RWPE2 (cell line): ENCODE measurements at places on chromosomes 1 and 21.

DNA sequence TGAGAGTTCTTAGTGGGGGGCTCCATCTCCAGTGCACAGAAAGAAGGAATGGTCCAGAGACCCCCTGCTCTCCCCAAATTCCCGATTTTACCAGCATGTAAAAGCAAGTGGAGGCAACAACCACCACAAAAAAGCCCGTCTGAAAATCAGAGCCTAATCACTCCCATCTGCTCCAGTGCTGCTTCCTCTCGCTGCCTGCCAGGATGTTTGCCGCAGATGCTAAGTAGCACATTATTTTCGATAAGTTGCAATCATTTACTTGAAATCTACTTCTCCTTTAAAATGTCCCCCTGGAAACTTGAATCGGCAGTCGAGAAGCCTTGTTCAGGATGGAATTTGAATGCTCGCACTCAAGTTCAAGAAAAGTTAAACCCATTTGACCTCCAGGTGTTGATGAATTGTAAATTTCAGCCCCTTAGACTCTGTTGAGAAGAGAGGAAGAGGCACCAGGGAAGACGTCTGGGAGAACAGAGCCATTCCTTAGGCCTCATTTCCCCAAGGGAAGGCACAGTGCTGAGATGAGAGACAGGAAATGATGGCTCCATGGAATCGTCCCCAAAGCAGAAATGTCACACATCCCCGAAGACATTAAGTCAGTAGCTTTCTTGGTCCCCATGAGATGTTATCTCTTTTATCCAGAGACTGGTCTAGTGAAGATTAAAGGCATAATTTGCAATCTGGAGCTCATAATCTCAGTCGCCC, 221.3 kb downstream of the PBX1 start:
- DNase-seq: no peak

GRCh38 chr1:43358121-43358745, 548 bp upstream of the CDC20 start:
- DNase-seq: no peak

- DNase-seq: no peak
These were observed 32.7 kb downstream of the OR13G1 start for GRCh38 chr1:247646867-247647266.

DNA sequence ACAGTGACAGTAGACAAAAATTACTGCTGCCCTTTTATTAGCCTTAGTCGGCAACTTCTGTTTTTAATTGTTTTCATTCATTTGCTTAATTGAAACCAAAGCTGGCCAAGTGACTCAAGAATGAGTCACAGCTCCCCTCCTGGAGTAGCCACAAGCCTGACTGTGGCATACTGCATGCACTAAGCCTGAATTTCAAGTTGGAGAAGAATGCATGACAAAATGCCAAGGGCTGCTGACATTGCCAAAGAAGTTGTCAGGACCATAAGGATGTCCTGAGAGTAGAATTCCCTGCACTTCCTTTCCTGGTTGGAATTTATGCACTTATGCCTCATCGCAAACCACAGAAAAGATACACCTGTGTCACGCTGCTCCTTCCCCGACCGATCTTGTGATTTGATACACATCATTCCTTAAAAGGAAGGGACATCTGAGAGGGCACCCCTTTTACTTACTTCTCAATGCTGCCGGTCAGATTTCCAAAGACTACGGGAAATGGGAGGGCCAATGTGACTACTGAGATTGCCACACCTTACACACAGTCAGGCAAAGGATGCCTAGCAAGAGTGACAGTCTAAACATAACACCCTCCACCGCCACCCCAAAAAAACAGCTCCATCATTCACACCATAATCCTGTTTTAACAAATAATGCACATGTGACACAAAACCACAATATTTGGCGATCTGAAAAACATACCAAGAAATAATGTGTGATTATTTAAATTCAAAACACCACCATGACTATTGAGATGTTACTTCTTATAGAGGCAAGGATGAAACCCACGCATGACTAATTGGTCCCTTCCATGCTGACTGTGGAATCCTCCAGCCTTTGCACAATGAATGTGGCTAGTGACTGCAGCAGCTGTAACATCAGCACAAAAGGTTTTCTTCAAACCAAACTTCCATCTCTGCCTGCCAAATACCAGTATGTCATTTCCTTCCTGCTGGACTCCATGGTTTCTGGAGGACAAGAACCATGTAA, 28.2 kb downstream of the VAV3 start:
- DNase-seq: peak; percentile 83

DNA sequence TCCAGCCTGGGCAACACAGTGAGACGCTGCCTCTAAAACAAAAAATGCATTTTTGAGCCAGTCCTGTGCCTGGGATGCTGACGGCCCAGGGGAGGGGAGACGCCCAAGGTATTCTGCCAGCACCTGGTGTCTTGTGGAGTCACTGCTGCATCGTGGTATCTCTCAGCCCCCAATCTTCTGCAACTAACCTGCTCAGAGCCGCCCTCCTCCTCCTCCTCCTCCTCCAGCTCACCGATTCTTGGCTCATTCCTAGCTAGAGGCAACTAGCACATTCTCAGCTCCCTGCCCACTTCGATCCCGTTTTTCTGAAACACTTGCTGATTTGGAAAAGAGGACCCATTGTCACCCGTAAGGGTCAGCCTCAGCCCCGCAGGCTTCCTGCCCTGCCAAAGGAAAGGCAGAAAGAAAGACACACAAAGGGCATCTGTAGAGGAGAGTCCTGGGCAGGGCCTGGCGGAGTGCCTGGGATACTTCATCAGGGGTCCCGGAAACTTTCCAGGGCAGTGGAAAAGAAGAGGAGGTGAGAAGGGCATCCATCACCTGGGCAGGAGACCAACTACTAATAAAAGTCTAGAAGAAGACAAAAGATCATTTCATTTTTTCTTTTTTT, 20.7 kb downstream of the GPR157 start:
- no peak for DNase-seq

- no peak for DNase-seq
These were observed 131.9 kb downstream of the BACH1 start for GRCh38 chr21:29430576-29430975.

- DNase-seq: no peak
These were observed 10.7 kb upstream of the ARHGEF16 start for GRCh38 chr1:3443807-3444206.

GRCh38 chr1:167152192-167152876, 58.5 kb downstream of the STYXL2 start:
- DNase-seq: no peak

GRCh38 chr1:5692664-5693063, 299.6 kb downstream of the NPHP4 start:
- DNase-seq: no peak

DNA sequence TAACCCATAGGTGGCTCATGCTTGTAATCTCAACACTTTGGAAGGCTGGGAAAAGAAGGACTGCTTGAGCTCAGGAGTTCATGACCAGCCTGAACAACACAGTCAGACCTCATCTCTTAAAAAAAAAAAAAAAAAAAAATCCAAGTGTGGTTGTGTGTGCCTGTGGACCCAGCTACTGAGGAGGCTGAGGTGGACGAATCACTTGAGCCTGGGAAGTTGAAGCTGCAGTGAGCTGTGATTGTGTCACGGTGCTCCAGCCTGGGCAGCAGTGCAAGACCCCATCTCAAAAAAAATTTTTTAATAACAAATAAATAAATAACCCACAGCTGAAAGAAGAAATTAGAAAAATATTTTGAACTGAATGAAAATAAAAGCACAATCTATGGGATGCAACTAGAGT, 13.8 kb downstream of the INTS7 start:
- DNase-seq: no peak

- no peak for DNase-seq
These were observed 43.7 kb downstream of the OSBPL9 start for GRCh38 chr1:51660580-51660979.

DNA sequence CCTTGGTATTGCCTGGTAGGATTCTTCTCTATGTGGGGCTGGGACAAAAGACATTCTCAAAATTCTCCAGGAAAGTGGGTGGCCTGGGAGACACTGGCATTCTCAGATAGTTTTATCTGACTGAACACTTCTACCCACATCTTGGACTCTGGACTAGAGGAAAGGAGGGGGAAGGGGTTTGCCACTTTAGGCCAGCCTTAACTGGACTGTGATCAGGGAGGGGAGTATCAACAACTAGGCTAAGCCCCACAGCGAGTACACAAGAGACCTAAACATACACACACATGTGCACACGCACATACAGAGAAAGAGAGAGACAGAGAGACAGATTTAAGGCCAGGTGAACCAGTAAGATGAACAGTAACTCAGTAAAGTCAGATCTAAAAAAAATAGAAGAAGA, 1.2 kb upstream of the SEMA6C start:
- DNase-seq: no peak

GRCh38 chr1:78303620-78304019, 187.2 kb upstream of the PTGFR start:
- peak; percentile 85 for DNase-seq

GRCh38 chr1:224541901-224542630, 74.1 kb upstream of the CNIH3 start:
- DNase-seq: no peak
